Caudate nucleus (tissue), 63 donors: ENCODE measurements at places on chromosomes 1 and 21.

- no peak for DNase-seq
These were observed 15.1 kb downstream of the LCA5L start for GRCh38 chr21:39430457-39430856.

DNA sequence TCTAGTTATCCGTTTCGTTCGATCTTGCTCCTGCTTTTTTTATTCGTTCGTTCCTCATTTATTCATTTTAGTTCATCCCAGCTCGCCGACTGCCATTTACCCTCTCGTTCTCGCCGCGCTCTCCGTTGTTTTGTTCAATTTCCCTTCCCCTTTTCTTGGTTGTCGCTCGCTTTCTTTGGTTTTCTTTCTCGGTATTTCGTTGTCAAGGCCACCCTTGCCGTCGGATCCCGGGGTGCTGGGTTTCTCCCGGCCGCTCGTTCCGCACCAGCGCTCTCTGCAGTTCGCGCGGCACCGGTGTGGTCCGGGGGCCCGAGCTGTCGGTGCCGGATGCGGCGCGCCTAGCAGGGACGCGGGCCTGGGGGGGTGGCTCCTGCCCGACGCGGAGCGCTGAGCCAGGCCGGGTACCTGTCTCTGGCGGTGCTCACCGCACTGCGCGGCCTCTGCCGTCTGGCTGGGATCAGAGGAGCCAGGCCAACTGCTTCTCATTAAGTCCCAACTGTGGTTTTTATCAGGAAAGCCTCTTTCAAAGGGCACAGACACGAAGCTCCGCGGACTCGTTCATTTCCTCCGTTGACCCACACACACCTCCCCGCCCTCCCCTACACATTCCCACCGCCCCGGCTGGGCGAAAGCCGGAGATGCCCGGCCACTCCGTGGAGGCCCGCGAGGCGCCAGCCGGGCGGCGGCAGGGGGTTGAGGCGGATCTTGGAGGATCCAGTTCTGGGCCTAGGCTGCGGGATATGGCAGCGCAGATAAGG is 1.6 kb downstream of the ALX3 start:
- DNase-seq, result no peak

DNA sequence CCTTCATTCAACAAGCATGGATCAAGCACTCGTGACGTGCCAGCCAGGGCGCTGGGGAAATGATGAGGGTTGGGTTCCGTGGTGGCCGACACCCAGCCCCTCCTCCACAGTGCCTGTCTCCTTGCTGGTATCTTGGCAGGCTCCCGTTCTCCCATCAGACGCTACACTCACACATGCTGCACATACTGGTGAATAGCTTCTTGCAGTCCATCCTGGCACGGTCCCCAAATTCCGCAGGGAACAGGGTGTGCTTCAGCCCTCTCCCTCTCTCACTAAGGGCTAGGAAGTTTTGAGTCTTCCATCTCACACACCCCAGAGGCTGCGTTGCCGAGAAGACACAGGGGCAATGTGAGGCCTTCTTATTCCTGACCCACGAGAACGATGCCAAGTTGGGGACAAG is 10.1 kb upstream of the MEF2D start:
- DNase-seq, result peak; percentile 85

DNA sequence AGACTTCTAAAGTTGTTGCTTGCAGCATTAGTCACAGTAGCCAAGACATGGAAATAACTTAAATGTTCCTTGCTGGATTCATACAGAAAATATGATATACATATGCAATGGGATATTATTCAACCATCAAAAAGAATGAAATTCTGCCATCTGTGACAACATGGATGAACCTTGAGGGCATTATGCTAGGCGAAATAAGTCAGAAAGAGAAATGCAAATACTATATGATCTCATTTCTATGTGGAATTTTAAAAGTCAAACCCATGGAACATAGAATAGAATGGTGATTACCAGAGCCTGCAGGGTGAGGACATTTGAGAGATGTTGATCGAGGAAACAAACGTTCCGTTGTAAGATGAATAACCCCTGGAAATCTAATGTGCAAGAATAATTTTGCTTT is 43.0 kb downstream of the CRB1 start:
- DNase-seq, result no peak

- no peak for DNase-seq
These were observed 862 bp upstream of the ID3 start for GRCh38 chr1:23559985-23560741.

GRCh38 chr21:36065497-36066036 is 4.3 kb upstream of the CBR1 start:
- DNase-seq, result no peak

DNA sequence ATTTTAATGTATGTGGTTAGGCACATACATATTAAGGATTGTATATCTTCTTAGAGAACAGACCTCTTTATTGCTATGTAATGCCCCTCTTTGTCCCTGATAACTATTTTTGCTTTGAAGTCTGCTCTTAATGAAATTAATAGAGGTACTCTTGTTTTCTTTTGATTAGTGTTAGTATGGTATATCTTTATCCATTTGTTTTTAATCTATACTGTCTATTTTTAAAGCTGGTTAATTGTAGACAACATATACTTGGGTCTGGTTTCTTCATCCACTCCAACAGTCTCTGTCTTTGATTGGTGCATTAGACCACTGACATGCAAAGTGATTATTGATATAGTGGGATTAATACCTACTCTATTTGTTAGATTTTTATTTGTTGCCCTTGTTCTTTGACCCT is 36.0 kb downstream of the LEPR start:
- DNase-seq, result no peak

DNA sequence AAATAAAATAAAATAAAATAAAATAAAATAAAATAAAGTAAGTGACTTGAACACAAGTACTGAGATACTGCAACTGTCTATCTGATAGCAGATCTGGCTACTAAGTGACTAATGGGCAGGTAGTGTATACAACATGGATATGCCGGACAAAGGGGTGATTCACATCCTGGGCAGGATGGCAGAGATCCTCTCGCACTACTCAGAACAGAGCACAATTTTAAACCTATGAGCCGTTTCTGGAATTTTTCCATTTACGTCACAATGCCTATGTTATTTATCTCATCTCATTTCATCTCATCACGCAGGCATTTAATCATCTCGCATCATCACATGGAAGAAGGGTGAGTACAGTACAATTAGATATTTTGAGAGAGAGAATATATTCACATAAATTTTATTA is 233.3 kb upstream of the COA6 start:
- no peak for DNase-seq

- no peak for DNase-seq
These were observed 251.4 kb upstream of the B3GALT2 start for GRCh38 chr1:193437785-193438184.

DNA sequence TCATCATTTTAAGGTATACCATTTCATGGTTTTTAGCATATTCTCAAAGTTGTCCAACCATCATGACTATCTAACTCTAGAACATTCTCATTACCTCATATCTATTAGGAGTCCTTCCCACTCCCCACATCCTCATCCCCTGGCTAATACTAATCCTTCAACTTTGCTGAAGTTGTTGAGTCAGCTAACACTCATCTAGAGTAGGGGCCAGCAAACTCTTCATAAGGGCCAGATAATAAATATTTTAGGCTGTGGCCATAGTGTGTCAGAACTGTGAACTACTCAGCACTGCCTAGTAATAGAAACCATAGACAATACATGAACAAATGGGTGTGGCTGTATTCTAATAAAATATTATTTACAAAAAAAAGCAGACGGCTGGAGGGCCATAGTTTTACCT is 43.0 kb downstream of the TOR3A start:
- no peak for DNase-seq

DNA sequence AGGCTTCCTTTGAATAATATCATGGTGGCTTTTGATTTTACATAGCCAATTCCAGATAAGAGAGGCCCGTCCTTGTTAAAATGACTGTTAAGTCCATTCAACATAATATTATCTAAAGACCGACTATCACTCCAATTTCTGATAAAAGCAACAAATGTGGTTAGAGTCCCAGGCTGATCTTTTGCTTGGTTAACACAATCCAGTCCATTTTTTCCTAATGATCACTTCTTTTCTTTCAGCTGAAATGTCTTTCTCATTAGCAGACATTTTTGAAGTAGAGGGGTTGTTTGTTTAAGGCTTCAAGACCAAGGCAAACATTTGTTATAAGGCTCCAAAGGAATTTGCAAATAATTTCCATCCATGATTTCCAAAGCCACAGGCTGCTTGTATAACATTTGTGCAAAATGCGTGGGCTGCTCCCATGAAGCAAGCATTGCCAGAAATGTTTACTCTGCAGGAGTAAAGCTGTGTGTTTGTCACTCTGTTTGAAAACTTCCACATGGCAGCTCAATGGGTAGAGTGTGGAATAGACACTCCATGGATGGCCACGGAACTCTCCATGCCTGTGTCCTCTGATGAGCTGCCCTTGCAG is 111.5 kb downstream of the PSMG1 start:
- no peak for DNase-seq

DNA sequence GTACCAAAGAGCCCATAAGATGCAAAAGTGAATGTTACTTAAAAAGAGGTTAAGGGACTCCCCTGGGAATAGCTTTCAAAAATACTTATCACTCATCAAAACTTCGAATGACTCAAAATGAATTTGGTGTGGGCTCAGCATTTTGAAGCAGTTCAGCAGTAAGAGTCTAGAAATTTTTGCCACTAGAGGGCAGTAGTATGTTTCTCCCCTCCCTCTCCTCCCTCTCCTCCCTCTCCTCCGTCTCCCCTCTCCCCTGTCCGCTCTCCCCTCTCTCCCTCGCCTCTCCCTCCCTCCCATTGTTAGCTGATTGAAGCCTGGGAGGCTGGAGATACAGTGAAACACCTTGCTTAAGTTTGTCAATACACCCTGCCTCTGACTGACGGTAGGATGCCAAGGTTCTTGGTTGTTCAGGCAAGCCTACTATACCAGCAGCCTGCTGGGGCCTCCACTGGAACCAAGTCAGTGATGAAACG is 70.8 kb upstream of the TENT5C start:
- DNase-seq, result no peak

GRCh38 chr1:77170687-77171086 is 48.5 kb downstream of the PIGK start:
- no peak for DNase-seq

- DNase-seq, result no peak
These were observed 50.4 kb downstream of the MIGA1 start for GRCh38 chr1:77829851-77830250.

GRCh38 chr1:168386949-168387586 is 106.4 kb downstream of the TBX19 start:
- DNase-seq, result peak; percentile 86

DNA sequence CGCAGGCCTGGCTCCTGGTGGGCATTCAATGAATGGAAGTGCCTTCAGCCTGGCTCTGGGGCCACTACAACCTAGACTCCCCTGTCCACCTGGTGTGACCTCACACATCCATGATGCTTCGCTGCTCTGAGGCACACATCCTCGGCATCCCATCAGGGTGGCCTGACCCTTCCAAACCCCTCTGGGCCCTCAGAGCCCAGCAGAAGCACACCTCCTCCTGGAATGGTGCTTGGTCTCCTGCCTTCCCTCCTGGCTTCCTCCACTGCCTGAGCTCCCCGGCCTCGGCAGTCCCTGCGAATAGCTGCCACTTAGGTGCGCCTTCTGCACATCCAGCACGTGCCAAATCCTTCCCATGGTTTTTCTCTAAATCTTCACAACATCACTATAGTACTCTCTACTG is 133.8 kb downstream of the GLIS1 start:
- no peak for DNase-seq

- DNase-seq, result peak; percentile 27
These were observed 36.3 kb downstream of the PRDM16 start for GRCh38 chr1:3105167-3105863.
